ENCODE measurements at places on chromosomes 13 and 19. TPM values are rescaled to one million over a fixed set of nuclear protein-coding genes. Genes with fewer than 3 reads are reported as not detected.

GRCh38 chr19:50266896-50267295, 62.3 kb downstream of the KCNC3 start:
- no peak for DNase-seq

The SHISA7 gene
- 0.06 TPM for total RNA-seq

DNA sequence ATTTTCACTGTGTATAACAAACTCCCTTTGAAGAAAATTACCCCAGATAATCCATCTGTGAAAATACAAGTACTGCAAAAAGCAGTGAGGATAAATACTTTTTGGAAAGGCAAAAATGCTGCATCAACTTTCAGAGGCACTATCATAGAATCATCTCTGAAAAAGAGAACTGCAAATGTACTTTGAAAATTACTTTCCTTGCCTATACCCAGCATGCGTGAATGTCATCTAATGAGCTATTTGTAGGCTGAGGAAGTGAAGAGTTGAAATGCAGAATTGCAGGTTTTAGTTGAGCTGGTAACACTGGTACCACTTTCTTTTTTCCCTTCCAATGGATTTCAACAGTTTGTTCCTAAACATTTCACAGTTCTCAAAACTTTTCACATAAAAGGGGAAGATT, 196.7 kb downstream of the TBC1D4 start:
- no peak for DNase-seq

DNA sequence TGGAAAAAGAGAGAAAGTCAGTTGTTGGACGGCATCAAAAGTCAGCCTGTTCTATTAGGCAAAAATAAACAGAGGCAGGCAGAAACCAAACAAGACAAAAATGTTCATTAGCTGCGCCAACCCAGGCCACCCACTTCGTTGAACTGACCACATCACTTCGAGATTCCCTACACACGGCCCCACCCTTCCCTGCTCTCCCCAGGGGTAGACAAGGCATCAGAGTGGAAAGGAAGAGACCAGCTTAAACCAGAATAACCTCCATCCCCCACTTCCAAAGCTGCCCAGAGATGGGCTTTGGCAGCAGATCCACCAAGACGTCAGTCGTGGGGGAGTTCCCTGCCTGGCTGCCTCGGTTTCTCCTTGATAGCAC, 204.6 kb upstream of the TSHZ3 start:
- DNase-seq, result no peak

All from LHCN-M2 (cell line).